ENCODE measurements at places on chromosomes 6 and 20.
A peak's percentile ranks its signal among the peaks of the same experiment; 100 is the strongest.

DNA sequence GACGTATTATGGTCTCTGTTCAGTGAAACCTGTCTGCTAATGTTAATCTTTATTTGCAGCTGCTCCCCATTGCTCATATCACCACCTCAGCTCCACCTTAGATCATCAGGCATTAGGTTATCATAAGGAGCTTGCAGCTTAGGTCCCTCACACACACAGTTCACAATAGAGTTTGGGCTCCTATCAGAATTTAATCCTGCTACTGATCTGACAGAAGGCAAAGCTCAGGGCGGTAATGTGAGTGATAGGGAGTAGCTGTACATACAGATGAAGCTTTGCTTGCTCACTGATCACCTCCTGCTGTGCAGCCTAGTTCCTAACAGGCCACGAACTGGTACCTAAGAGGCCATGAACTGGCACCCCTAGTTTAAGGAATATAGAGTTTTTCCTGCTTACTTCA, 989.7 kb downstream of the EYS start:
- no peak for DNase-seq

GRCh38 chr20:47051936-47052526, 157.4 kb downstream of the EYA2 start:
- DNase-seq, result no peak

DNA sequence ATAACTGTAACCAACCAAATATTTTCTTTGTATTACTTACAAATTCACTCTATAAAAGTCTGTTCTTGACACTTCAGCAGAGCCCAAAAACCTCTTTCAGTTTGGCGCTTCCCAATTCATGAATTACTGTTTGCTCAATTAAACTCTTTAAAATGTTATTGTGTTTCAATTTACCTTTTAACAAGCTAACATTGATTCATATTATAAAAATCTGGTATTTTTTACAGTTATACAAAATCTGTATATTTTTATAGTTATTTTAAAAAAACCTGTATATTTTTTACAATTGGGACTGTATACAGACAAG, 75.3 kb upstream of the E2F3 start:
- DNase-seq, result no peak

DNA sequence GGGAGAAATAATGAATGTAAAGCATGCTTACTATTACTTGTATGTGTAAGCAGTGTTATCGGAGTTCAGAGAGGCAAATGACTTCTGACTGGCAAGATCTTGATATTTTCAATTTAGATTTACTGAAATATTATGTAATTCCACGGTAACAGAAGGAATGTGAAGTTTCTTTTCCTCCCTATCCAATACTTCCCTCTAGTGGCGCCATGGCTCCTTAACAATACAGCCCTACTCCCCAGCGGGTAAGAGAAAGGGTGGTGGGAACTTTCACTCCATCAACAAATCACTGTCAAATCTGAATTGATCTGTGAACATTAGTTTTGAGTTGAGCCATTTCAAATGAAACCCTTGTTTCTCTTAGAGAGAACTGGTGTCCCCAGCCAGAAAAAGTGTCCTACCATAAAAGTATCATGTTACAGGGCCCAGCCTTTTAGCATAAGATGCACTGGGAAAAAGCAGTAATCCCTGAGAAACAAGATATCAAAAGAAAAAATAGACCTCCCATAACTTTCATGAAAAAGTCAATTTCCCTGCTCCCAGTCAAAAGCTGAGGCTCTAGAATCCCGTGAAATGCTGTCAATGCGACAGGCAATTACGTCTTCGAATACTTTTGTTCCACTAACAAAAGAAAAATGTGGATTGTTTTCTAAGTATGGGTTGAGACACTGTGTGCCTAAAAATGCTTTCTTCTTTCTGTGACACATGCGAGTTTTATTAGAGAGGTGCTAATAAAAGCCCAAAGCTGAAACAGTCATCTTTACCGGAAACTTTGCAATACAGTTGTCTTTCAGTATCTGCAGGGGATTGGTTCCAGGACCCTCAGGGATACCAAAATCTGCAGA, 12.9 kb downstream of the COX7A2 start:
- peak; percentile 42 for DNase-seq

GRCh38 chr6:133017581-133017980, 203.2 kb downstream of the RPS12 start:
- peak; percentile 9 for DNase-seq

- no peak for DNase-seq
These were observed 26.7 kb downstream of the IYD start for GRCh38 chr6:150395388-150396009.

DNA sequence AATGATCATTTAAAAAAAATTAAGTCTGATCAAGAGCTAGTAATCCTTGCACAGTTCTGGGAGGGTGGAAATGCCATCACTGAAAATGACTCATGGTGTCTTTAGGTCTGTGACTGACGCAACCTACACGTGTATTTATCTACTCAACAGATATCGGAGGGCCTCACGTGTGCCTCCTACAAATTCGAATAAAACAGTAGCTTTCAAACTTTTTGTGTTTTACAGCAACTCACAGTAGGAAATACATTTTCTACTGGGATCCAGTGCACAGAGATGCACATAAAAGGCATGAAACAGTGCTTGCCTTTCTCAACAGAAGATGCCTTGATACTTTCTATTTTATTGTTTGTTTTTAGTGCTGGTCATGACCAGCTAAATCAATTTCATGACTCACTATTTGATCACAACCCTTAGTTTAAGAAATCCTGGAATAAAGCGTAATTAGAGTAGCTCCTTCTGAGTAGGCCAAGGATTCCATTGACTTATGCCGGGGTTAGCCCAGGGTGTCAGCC, 210.0 kb upstream of the SNX9 start:
- peak; percentile 79 for DNase-seq

- no peak for DNase-seq
These were observed 414 bp downstream of the SIM1 start for GRCh38 chr6:100464162-100464851.

GRCh38 chr20:38620441-38620840, 18.8 kb downstream of the ARHGAP40 start:
- no peak for DNase-seq

DNA sequence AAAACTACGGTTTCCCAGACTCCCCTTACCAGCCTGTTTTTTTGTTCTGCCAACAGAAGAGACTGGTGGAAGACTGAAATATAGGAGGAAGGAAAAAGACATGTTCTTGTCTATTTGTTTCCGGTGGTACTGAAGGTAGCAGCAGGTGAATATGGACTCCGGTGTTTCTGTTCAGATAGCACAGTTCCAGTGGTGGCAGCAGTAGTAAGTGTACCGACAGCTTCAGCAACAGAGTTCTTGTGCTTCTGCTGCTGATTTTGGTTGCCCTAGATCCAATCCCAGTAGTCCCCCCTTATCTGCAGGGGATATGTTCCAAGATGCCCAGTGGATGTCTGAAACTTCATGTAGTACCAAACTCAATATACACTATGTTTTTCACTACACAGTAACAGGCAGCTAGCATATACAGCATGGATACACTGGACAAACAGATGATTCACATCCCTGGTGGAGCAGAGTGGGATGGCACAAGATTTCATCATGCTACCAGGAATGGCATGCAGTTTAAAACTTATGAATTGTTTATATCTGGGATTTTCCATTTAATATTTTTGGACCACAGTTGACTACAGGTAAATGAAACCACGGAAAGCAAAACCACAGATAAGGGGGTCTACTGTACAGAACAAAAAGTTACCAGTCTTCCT, 301.8 kb downstream of the BTBD9 start:
- peak; percentile 57 for DNase-seq

- DNase-seq, result no peak
These were observed 753 bp upstream of the PERP start for GRCh38 chr6:138107752-138108592.

- DNase-seq, result no peak
These were observed 4.9 kb downstream of the LAMA4 start for GRCh38 chr6:112249489-112249888.

- no peak for DNase-seq
These were observed 23.1 kb upstream of the DNAAF9 start for GRCh38 chr20:3430376-3431069.

- DNase-seq, result no peak
These were observed 622 bp upstream of the KIZ start for GRCh38 chr20:21125072-21125848.

- DNase-seq, result no peak
These were observed 650.0 kb downstream of the KIF16B start for GRCh38 chr20:15923030-15923776.

DNA sequence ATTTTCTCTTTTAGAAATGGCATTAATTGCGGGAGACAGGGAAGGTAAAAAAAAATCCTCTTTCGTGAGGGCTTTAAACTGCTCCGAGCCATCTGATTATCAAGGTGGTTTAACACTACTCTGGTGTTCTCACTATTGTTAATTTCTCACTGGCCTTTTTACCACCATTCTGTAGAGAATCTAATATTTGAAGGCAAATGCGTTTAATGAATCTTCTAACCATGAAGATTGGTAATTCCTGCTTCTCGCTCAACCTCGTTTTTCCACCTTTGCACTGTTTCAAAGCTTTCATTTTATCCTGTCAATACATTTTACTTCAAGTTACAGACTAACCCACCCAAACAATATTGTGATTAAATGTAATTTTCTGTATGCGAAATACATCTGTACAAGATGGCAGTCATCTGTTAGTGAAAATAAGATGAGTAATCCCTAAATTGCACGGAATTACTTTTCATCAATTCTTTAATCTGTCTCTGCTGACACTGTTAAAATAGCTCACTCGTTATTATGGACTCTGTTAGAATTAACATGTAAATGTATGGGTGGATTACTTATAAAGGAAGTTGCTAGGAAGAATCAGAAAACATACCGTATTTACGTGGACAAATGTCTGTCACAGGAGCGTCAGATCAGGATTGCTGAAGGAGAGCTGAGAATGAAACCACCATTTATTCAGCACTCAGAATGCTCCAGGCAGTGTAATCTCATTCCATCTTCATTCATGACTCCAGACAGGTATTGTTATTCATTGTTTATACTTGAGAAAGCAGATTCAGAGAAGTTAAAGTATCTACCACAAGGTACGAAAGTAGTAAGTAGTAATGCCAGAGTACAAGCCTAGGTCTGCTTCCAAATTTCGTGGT, 1.1 kb upstream of the LCA5 start:
- no peak for DNase-seq

DNA sequence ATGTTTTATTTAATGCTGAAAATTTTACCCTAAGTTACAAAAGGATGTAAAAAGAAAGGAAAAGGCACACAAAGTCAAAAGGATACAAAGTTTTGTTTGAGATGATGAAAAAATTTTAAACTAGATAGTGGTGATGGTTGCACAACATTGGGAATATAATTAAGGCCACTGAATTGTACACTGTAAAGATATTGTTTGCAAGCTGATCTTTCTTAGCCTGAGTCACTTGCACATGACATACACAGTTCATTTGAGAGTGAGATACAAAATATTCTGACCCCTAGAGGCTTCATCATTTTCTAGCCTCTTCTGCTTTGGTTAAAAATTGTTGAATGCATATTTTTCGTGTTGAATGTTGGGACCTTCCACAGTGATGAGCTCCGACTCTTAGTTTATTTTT, 462.6 kb downstream of the HDGFL1 start:
- peak; percentile 28 for DNase-seq

GRCh38 chr20:57417830-57418780, 26.9 kb downstream of the RBM38 start:
- DNase-seq, result no peak

- DNase-seq, result no peak
These were observed 123.0 kb downstream of the HMGCLL1 start for GRCh38 chr6:55456016-55456415.

DNA sequence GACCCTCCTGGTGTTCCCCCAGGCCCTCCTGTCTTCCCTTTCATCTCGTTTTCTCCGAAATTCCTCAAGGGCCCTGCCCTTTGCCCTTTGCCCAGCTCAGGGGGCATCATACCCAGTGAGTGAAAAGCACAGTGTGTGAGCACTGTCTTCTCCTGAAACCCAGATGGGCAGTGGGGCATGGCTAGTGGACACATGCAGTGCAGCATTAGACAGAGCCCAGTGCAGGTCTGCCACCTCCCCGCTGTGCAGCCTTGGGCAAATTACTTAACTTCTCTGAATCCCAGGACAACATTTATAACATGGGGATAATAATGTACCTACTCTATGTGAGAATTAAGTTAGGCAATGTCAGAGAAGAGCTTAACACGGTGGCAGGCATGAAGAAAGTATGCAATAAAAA, 1.3 kb downstream of the PRND start:
- no peak for DNase-seq

GRCh38 chr6:2231438-2231837, 14.0 kb downstream of the GMDS start:
- peak; percentile 33 for DNase-seq

GRCh38 chr20:36384022-36384619, 78.0 kb downstream of the DLGAP4 start:
- DNase-seq, result no peak

- DNase-seq, result no peak
These were observed 100.5 kb downstream of the SOBP start for GRCh38 chr6:107590378-107590777.

DNA sequence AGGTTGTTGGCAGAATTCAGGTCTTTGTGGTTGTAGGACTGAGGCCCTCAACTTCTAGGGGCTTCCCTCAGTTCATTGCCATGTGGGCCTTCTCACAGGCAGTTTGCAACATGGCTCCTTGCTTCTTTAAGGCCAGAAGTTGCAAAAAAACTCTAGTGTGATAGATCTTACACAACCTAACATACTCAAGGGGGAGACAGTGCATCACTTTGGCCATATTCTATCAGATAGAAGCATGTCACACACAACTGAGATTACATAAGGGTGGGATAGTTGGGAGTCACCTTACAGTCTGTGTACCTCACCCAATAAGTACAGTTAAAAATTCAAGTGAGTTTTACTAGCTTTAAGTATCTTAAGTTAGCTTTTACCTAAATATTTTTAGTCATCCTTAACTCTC, 1.6 kb downstream of the SIRPD start:
- DNase-seq, result no peak

- no peak for DNase-seq
These were observed 55.9 kb upstream of the CD83 start for GRCh38 chr6:14061643-14062042.

GRCh38 chr6:80921861-80922460, 815.5 kb downstream of the BCKDHB start:
- no peak for DNase-seq

DNA sequence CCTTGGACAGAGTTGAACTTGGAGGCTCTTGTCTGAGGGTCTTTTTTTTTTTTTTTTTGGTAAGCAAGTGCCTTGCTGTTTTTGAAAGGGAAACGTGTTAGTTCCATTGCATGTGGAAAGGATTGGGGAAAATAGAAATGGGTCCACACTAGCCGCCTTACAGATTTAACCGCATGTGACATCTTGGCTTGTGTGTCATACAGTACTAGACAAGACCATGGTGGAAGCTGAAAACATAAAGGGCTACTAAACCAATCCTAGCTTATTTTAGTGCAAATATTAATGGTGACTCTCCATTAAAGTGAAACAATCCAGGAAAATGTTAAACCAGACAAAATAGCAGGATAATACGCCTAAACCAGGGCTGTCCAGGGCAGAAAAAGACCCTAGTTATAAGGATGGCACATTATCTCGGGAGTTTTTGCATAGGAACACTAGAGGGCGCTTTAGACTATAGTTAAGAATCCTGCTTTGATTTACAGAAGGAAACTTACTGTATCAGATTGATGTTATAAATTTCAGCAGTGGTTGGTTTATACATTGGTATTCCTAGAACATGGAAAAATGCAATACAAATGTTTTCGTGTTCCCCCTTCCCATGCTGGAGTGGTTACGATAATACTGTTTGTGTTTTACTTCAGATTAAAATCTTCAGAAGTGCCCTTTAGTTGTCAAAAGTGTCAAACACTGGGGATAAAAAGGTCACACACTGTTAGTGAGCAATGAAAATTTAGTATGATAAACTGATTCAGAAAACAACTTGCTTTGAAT, 59.8 kb upstream of the DEK start:
- peak; percentile 31 for DNase-seq

- no peak for DNase-seq
These were observed 256 bp upstream of the OVOL2 start for GRCh38 chr20:18057994-18058349.

- DNase-seq, result no peak
These were observed 307.6 kb downstream of the ALDH8A1 start for GRCh38 chr6:134642279-134642678.
